B cell (primary cell): ENCODE measurements at places on chromosomes 1 and 21. TPM values are rescaled to one million over a fixed set of nuclear protein-coding genes. Genes with fewer than 3 reads are reported as not detected.

GRCh38 chr1:108512239-108513043 is 47.5 kb upstream of the EEIG2 start:
- DNase-seq, result peak; percentile 68

Gene GLRX2
- 12.9 and 13.9 TPM in 2 replicates for total RNA-seq

Gene NBPF6
- total RNA-seq, result not detected in 2 replicates

GRCh38 chr1:92792340-92792782 is 7.5 kb upstream of the EVI5 start:
- no peak for DNase-seq

- no peak for DNase-seq
These were observed 101.1 kb downstream of the MACF1 start for GRCh38 chr1:39305555-39305954.

DNA sequence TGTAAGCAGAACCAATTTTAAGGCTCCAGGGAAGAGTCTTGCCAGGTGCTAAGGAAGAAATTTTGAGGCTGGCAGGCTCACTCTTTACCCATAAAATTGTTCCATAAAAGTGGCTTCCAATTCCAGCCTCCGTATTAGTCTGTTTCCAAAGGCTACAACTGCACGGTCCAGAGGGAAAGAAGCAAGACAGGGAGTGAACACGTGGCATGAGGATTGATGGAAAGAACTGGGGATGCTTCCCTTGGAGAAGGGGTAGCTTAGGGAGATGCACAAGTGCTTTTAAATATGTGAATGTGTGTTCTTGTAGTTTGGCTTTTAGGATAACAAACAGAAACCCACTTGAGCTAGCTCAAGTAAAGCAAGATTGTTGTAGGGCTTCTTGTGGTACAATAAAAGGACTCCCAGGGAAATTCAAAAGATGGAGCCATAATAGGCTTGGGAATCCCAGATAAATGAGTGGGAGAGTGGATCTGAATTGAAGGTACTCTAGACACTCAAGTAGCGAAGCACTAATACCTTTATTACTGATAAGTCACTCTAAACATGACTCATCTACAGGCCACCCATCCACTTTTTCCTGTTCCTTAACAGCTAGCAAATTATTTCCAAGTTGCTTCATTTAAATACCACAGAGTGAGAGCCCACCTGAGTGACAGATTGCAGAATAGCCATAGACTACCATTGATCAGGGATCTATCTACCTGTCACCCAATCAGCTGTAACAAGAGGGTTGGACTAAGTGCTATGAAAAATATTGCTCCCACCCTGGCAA is 34.8 kb upstream of the NPL start:
- no peak for DNase-seq

DNA sequence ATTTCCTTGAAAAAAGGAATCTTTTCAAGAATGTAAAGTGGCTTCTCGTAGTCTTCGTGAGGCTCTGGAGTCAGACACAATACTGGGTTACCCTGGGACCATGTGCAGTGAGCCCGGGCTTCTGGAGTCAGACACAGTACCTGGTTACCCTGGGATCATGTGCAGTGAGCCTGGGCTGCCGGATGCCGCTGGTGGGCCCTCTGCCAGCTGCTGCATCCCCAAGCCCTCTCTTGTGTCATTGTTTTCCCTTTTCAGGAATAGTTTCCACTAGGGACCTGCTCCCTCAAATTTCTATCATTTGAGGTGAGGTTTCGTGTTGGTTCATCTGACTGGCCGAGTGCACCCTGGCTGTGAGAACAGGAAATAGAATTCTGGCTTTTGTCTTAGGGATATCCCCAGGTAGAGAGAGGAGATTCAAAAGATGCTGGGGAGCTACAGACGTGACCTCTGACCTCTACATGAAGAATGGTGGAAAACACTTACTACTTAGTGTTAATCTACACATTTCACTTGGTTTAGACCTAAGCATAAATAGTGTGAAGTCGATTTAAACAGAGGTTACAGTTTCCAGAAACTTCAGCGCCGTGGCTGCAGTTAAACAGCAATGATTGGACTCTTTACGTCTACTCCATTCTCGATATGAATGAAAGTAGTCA is 10.6 kb downstream of the ADARB1 start:
- no peak for DNase-seq

DNA sequence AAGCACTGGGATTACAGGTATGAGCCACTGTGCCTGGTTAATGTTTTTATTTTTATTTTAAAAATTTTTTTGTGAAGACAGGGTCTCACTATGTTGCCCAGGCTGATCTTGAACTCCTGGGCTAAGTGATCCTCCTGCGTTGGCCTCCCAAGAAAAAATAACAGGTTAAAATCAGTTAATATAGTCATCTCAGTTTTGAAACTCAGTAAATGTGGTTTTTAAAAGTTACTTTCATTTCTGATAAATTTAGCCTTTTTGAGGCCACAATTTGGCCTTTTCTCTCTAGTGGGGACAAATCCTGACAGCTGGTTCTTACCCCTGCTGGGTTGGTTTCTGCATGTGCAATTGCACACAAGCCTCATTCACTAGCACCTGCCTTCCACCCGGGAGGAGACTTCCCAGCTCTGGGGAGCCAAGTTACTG is 13.3 kb downstream of the PMF1 start:
- no peak for DNase-seq

GRCh38 chr1:226890331-226891108 is 20.1 kb downstream of the PSEN2 start:
- DNase-seq, result no peak

- no peak for DNase-seq
These were observed 95.9 kb downstream of the LRIG2 start for GRCh38 chr1:113168946-113169345.

DNA sequence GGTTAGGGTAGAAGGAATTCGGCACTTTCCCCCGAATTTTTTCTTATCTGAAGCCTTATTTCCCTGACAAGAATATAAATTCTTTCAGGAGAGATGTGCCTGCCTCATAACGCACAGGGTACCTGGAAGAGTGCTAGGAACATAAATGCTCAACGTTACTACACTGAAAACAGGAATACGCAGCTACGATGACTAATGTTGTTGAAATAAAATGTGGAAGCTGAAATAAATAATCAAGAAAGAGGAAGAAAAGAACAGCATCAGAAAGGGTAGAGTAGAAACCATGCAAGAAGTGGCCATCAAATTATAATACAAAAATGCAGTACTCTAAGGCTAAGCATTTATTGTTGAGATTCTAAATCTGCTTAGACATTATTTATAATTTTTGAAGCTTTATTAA is 33.9 kb downstream of the SLC66A1 start:
- no peak for DNase-seq

DNA sequence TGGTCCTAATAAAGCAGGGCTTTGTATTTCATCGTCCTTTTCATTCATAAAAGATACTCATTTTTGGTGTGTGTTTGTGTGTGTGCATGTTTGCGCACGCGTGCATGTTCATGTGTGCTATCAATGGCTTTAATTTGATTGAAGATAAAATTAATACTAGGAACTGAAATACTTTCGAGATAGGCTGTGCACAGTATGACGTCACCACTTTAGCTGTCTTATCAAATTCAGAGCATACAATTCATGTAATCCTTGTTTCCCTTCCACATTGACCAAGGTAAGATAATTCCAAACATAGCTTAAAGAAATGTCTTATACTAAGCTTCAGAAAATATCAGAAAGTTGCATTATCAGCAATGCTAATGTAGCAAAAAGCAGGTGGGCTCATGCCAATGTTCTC is 113.6 kb upstream of the CYYR1 start:
- DNase-seq, result no peak

DNA sequence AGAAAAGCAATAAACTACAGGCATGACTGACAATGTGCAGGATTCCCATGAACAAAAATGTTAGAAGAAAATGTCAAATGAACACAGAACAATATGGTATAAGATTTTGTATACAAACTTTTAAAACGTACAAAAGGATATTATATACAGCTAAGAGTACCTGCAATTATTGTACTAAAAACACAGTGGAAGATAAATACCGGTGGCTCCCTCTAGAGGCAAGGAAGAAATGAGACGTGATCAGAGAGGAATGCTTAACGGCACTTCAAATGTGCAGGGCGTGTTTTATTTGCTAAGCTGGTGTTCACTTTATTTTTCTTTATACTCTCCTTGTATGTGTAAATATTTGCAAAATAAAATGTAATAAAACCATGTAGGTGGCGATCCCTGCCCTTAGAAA is 191.8 kb upstream of the SAMSN1 start:
- peak; percentile 80 for DNase-seq

GRCh38 chr21:46393451-46393940 is 65.2 kb upstream of the DIP2A start:
- no peak for DNase-seq

Gene CSF3R
- 0.17 and 0.30 TPM in 2 replicates for total RNA-seq

DNA sequence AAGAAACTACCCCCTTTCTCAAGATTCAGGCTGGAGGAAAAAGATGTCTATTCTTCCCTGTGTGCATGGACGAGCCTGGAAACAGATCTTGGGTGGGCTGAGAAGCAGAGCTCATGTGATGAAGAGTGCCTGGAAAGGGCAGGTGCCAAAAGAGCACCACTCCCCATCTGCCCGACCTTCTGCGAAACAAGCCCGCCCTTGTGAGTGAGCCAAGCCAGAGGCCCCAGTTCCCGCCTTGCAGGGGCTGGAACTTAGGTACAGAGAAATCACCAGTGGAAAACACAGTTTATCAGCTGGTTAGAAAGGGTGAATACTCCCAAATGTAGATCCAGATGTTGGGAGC is 26.7 kb upstream of the A3GALT2 start:
- no peak for DNase-seq

DNA sequence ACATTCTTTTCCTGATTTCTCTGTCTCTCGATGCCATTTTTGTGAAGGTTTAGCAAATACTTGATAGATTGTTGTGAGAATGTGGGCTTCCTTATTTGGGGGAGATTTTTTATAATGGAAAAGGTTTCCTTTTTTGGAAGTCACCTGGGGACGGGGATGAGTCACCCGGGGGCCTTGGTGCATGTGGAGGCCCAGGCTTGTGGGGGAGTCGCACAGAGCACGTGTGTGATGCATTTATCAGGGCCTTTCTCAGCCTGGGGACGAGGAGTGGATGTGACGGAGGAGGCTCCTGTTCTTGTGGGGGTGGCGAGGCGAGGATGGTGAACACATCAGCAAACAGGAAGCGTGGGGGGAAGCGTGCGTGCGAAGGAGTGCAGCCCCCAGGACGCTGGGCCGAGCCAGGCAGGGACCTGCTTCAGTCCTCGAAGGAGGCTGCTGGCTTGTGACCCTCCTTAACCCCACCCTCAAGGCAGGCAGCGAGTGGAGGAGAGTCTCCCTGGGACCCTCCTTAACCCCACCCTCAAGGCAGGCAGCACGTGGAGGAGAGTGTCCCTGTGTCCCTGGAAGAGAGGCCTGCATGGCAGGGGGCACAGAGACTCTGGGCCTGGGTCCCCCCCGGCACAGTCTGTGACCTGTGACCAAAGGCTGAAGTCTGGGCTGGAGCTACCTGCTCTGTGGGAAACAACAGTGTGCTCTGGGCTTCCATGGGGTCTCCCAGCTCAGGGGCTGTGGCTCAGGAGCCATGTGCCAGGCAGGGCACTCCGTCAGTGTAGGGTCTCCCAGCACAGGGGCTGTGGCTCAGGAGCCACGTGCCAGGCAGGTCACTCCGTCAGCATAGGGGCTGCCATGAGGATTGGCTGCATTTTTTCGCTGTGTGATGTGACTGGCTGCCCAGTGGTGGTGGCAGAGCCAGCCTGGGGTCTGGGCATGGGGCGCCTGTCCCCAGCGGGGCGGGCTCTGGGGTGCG is 57.2 kb downstream of the AGPAT3 start:
- peak; percentile 35 for DNase-seq

- no peak for DNase-seq
These were observed 51.7 kb downstream of the AK5 start for GRCh38 chr1:77333501-77333900.

DNA sequence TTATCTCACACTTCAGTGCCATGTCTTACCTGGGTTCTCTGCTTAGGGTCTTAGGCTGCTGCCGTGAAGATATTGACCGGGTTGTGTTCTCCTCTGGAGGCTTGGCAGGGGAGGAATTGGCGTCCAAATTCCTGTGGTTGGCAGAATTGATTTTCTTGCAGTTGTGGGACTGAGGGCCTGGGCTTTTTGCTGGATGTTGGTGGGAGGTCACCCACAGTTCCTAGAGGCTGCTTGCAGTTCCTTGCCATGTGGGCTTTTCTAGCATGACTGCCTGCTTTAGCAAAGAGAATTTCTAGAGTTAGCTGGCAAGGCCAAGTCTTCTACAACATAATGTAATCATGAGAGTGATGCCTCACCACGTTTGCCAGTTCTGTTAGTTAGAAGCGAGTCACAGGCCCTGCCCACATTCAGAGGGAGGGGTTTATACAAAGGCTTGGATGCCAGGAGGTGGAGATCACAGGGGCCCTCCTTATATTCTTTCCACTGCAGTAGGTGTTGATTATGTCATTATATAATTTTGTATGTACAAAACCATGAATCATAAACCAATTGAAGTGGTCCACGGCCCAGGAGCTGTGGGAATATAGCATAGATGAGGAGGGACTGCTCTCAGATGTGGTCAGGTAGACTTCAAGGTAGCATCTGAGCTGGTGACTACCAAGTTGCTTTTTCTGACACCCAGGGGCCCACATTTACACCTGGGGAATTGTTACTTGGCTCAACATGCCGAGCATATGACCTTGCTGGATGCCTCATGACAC is 6.6 kb downstream of the UBL4B start:
- DNase-seq, result no peak

DNA sequence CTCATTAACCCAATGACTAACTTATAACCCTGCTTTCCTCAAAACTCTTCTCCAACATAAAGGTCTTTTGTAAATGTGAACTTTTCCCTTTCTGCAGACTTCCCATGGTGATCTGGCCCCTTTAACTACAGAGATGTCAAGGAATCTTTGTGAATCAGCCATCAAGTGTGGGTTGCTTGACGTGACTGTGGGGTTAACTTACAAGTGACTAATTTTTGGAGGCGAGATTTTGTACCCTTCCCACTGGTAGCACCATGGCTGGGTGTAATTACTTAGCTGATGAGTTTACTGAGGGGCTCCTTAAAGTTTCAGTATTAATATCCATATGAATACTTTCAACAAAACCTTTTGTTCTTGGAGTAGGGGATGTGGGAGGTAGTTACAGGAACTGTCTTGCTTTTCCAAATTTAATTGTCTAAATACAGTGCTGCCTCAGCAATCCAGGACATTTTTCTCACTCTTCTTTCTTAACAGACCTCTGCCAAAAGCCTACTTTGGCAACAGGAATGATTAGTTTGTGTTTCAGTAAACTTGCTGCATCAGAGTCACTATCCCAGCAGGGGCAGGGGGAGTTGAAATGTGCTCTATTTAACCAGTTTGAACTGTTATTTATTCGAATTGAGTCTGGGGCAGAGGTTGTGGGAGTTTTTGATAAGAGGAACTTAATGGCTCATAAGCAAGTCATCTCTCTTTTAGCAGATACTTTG is 217.3 kb upstream of the FGGY start:
- DNase-seq, result no peak

Gene CNR2
- total RNA-seq, result 45.6 and 47.4 TPM in 2 replicates

Gene RAB7B
- not detected in 2 replicates for total RNA-seq
